Activated CD8-positive, alpha-beta memory T cell treated with anti-CD3 and anti-CD28 coated beads, Interleukin-2, amount 10 ng/mL, durations not matched to agents 7 days and 5 days (primary cell): ENCODE measurements at places on chromosomes 16 and 17. TPM values are rescaled to one million over a fixed set of nuclear protein-coding genes. Genes with fewer than 3 reads are reported as not detected.

DNA sequence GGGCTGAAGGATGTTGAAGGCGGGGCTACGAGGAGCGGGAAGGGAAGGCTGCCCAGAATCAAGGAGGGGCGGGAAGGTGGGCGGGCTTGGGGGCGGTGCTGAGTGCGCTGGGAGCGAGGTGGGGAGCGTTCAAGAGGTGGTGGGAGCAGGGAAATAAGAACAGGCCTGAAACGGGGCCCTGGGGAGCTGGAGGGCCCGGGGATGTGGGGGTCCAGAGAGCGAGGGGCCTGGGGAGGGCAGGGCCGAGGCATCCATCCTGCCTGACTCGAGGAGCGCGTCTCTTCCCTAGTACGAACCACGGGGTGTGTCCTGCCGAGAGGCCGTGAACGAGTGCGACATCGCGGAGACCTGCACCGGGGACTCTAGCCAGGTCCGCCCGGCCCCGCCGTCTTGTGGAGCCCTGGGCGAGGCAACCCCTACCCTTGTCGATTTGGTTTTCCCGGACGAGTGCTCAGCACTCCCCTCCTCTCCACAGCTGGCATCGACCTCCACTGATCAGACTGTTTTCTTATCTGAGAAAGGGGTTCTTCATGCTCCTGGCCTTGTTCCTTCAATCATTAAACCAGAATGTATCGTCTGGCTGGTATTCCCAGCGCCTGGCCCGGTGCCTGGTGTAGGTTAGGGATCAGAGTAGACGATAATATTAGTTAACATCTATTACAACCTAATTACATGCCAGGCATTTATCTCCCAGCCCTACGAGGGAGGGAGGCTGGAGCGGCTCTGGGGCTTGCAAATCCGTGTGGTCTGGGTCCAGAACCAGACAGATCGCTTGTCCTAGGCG, 17.2 kb downstream of the ADAM11 start:
- H3K27ac ChIP-seq, result no peak overlapping the region
- H3K36me3 ChIP-seq, result no peaks in the 10 kb centered on the region
- peak overlapping the region; percentile 76 for H3K4me3 ChIP-seq
- H3K4me1 ChIP-seq, result peaks cover 14% of the 10 kb centered on the region

- H3K27me3 ChIP-seq, result peaks cover 34% of the 10 kb centered on the region
- no peak overlapping the region for H3K27ac ChIP-seq
- no peaks in the 10 kb centered on the region for H3K36me3 ChIP-seq
- no peak for DNase-seq
- no peaks in the 10 kb centered on the region for H3K4me1 ChIP-seq
- H3K4me3 ChIP-seq, result no peak overlapping the region
These were observed 26.8 kb downstream of the CMTR2 start for GRCh38 chr16:71262391-71262790.

GRCh38 chr17:21194226-21194625, 19.7 kb downstream of the TMEM11 start:
- H3K27ac ChIP-seq, result no peak overlapping the region
- DNase-seq, result no peak

DNA sequence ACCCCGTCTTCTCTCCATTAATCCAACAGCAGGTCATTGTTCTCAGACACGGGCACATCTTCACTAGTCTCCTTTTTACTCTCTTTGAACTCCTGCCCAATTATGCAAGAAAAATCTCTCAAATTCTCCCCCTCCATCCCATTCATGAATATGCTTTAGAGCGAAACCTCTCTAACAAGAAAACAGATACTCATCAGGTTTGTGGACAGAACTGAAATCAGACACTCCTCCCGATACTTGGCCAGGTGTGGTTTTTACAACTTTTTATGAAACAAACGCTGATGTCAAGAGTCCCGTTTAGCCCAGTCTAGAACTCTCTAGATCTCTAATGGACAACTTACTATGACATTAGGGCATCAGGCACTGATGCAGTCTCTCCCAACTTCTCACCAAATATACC, 40.9 kb downstream of the PIK3R5 start:
- H3K4me1 ChIP-seq, result peaks cover 9% of the 10 kb centered on the region
- H3K4me3 ChIP-seq, result no peak overlapping the region
- no peak for DNase-seq
- H3K27ac ChIP-seq, result no peak overlapping the region
- H3K27me3 ChIP-seq, result no peaks in the 10 kb centered on the region

- no peak overlapping the region for H3K27ac ChIP-seq
- no peak overlapping the region for H3K4me3 ChIP-seq
- no peaks in the 10 kb centered on the region for H3K36me3 ChIP-seq
- peak; percentile 54 for DNase-seq
- no peaks in the 10 kb centered on the region for H3K27me3 ChIP-seq
- peaks cover 8% of the 10 kb centered on the region for H3K4me1 ChIP-seq
These were observed 16.8 kb upstream of the TRPV2 start for GRCh38 chr17:16398270-16399267.

DNA sequence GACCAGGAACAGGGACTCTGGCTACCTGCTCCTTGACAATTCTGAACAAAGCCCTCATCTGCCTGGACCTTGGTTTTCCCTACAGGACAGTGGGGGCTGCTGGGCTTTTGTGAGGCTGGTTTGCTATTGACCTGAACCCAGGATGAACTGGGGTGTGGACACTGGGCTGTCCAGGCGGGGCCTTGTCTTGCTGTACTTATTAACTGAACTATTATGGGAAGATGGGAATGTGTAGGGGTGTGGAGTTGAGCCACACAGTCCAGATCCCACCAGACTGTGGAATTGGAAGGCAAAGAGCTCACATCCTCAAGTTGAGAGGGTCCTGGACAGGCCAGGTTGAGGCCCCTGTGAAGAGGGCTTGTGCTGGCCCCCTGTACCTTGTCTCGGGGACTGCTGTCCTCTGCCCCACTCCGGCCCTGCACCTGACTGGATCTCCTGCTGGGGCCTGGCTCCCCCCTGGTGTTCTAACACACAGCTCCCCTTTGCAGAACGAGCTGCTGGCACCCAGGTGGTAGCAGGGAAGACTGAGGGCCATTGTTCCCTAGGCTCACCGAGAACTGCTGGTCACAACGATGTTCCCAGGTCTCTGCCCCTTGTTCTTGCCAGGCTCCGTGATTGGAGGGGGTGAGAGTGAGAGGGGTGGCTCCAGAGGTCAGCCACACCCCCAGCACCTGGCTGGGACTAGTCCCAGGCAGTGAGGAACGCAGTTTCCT, 51.8 kb upstream of the CDC42EP4 start:
- H3K36me3 ChIP-seq, result no peaks in the 10 kb centered on the region
- no peak for DNase-seq
- no peaks in the 10 kb centered on the region for H3K4me1 ChIP-seq

GRCh38 chr16:58863042-58863441, 128.9 kb upstream of the GOT2 start:
- H3K27ac ChIP-seq, result no peak overlapping the region
- no peaks in the 10 kb centered on the region for H3K36me3 ChIP-seq
- H3K27me3 ChIP-seq, result no peaks in the 10 kb centered on the region

- no peaks in the 10 kb centered on the region for H3K27me3 ChIP-seq
- H3K4me1 ChIP-seq, result no peaks in the 10 kb centered on the region
- DNase-seq, result no peak
- no peak overlapping the region for H3K4me3 ChIP-seq
- no peak overlapping the region for H3K27ac ChIP-seq
These were observed 53.7 kb upstream of the RCVRN start for GRCh38 chr17:9958586-9959281.

DNA sequence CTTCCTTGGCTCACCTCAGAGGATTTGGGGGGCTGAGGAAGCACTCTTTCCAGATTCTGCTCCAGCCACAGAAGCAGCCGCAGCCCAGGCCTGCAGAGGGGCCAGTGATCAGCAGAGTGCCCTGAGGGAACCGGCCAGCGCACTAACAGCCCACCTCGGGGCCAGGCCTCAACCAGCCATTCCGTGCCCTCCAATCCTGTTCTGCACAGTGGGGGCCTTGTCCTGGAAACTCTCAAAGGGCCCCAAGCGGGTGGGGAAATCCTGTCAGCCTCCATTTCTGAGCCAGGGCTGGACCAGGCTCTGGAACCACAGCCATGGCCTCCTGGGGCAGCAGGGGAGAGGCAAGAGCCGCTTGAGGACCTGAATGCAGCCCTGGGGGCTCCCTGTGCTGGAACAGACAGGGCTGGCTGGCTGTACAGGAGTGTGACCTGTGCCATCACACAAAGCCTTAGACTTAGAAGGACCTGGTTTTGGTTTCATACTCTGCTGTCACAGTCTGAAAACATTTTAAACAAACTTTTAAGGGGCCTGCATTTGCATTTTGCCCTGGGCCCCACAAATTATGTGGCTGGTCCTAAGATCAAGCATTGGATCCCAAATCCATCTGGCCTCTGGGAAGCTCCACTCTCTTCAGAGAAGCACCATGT, 10.0 kb downstream of the CNGB1 start:
- no peaks in the 10 kb centered on the region for H3K36me3 ChIP-seq
- H3K27me3 ChIP-seq, result no peaks in the 10 kb centered on the region
- H3K4me3 ChIP-seq, result no peak overlapping the region
- H3K27ac ChIP-seq, result no peak overlapping the region

DNA sequence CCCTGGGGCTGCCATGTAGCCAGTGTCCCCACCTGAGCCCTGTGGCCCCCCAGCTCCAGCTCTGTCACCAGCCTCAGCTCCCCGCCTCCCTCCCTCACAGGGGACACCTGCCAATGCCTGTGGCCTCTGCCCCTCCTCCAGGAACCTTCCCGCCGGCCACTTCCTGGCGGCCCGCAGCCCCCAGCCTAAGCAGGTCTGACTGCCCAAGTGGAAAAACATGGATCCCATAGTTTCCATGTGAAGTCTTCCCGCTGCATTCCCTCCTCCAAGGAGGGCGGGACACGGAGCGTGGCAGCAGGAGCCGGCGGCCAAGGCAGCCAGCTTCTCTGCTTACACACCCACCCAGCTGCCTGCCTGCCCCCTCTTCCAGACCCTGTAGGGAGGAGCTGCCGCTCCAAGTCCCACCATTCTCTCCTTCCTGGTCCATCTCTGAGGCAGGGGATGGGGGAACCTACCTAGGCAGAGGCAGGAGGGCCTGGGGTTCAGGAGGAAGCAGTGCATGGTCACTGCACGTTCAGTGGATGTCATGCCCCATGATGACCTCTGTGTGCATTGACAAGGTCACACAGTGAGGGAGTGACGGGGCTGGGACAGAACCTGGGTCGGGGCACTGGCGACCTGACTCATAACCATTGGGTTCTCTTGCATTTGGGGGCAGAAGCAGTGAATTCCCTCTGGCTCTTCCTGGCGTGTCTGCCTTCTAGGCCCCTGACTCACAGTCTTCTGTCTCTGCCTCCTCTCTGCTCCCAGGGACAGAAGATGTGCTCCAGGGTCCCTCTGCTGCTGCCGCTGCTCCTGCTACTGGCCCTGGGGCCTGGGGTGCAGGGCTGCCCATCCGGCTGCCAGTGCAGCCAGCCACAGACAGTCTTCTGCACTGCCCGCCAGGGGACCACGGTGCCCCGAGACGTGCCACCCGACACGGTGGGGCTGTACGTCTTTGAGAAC, 8.7 kb downstream of the VASN start:
- no peak for DNase-seq
- peak overlapping the region; percentile 28 for H3K27ac ChIP-seq
- peaks cover 3% of the 10 kb centered on the region for H3K36me3 ChIP-seq
- no peak overlapping the region for H3K4me3 ChIP-seq

DNA sequence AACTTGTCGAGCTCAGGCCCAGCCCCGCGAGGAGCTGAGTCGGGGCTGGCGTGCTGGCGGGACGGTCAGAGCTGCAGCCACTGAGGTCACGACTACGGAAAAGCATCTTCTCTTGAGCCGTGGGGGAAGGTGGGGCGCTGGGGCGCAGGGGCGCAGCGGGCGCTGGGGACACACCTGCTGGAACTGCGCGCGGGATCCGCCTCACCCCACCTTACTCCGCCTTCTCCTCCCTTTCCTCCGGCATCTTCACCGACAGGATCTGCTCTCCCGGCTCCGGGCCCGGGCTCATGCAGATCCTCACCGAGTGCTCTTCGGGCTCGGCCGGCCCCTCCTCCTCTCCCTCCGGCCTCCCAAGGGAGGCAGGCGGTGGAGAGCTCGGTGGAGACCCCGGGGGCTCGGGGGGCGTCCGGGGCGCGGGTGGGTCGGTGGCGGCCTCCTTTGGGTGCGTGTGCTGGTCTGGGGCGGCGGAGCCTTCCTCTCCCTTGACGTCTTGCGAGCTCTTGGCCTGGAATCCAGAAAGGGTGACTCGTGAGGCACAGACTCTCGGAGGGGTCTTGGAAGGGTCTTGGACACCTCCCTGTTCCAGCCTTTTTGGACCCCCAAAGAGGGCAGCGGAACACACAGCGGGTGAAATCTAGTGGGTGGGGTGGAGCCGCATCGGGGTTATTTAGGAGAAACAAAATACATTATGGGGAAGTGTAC, 81.8 kb upstream of the KIFC3 start:
- no peaks in the 10 kb centered on the region for H3K4me1 ChIP-seq
- no peaks in the 10 kb centered on the region for H3K36me3 ChIP-seq
- H3K27me3 ChIP-seq, result peaks cover 59% of the 10 kb centered on the region

GRCh38 chr17:48746916-48747444, 18.4 kb upstream of the HOXB13 start:
- H3K27me3 ChIP-seq, result peaks cover 92% of the 10 kb centered on the region
- peaks cover 4% of the 10 kb centered on the region for H3K4me1 ChIP-seq
- H3K27ac ChIP-seq, result no peak overlapping the region
- DNase-seq, result no peak
- H3K4me3 ChIP-seq, result no peak overlapping the region

- H3K4me1 ChIP-seq, result no peaks in the 10 kb centered on the region
- no peak overlapping the region for H3K4me3 ChIP-seq
- no peaks in the 10 kb centered on the region for H3K27me3 ChIP-seq
- no peak overlapping the region for H3K27ac ChIP-seq
- no peak for DNase-seq
These were observed 312.5 kb downstream of the GRIN2A start for GRCh38 chr16:9869776-9870175.

GRCh38 chr17:77256710-77257109, 115.9 kb downstream of the SEC14L1 start:
- no peak overlapping the region for H3K4me3 ChIP-seq
- no peaks in the 10 kb centered on the region for H3K4me1 ChIP-seq
- DNase-seq, result no peak
- H3K27ac ChIP-seq, result no peak overlapping the region
- no peaks in the 10 kb centered on the region for H3K36me3 ChIP-seq

GRCh38 chr17:13540546-13540945, 61.2 kb downstream of the HS3ST3A1 start:
- H3K4me3 ChIP-seq, result no peak overlapping the region
- no peaks in the 10 kb centered on the region for H3K4me1 ChIP-seq
- H3K36me3 ChIP-seq, result no peaks in the 10 kb centered on the region
- no peak overlapping the region for H3K27ac ChIP-seq
- no peaks in the 10 kb centered on the region for H3K27me3 ChIP-seq
- DNase-seq, result no peak

GRCh38 chr16:16007743-16008111, 58.3 kb downstream of the ABCC1 start:
- DNase-seq, result no peak
- H3K4me3 ChIP-seq, result no peak overlapping the region
- peaks cover 44% of the 10 kb centered on the region for H3K36me3 ChIP-seq
- H3K27me3 ChIP-seq, result no peaks in the 10 kb centered on the region
- peak overlapping the region; percentile 80 for H3K27ac ChIP-seq

IGFBP4 gene
- total RNA-seq, result 3.4 TPM

CHST6 gene
- not detected for total RNA-seq

ARHGAP23 gene
- not detected for total RNA-seq

RAI1 gene
- total RNA-seq, result 17.4 TPM
